ENCODE measurements at places on chromosomes 12 and 14. TPM values are rescaled to one million over a fixed set of nuclear protein-coding genes. Genes with fewer than 3 reads are reported as not detected.

The HOXC9 gene
- total RNA-seq: 0.15 TPM

The TAS2R20 gene
- total RNA-seq: under 0.01 TPM

The KRR1 gene
- total RNA-seq: 18.0 TPM

The ABCC9 gene
- 0.34 TPM for total RNA-seq

The YEATS4 gene
- 96.8 TPM for total RNA-seq

The RASAL1 gene
- not detected for total RNA-seq

The INHBE gene
- 10.9 TPM for total RNA-seq

The LRRK2 gene
- 0.84 TPM for total RNA-seq

The SAMD15 gene
- total RNA-seq: 1.0 TPM

The CISTR gene
- total RNA-seq: not detected

The GPRC5D gene
- not detected for total RNA-seq

The RAN gene
- total RNA-seq: 535 TPM
